ENCODE measurements at places on chromosomes 7 and 10.

GRCh38 chr7:96827701-96828100 lies 118.1 kb upstream of the SEM1 start:
- DNase-seq, result no peak

GRCh38 chr7:68288144-68288593 lies 1291.5 kb downstream of the TYW1 start:
- no peak for DNase-seq

- DNase-seq, result no peak
Observed at GRCh38 chr10:114310346-114310745, 71.3 kb downstream of the VWA2 start.

- DNase-seq, result no peak
Observed at GRCh38 chr10:112738606-112739591, 211.1 kb upstream of the TCF7L2 start.

- DNase-seq, result no peak
Observed at GRCh38 chr7:74157605-74158004, 16.6 kb upstream of the EIF4H start.

- no peak for DNase-seq
Observed at GRCh38 chr7:6476596-6477317, 29.0 kb upstream of the DAGLB start.

- no peak for DNase-seq
Observed at GRCh38 chr7:22759721-22760120, 32.7 kb downstream of the IL6 start.

DNA sequence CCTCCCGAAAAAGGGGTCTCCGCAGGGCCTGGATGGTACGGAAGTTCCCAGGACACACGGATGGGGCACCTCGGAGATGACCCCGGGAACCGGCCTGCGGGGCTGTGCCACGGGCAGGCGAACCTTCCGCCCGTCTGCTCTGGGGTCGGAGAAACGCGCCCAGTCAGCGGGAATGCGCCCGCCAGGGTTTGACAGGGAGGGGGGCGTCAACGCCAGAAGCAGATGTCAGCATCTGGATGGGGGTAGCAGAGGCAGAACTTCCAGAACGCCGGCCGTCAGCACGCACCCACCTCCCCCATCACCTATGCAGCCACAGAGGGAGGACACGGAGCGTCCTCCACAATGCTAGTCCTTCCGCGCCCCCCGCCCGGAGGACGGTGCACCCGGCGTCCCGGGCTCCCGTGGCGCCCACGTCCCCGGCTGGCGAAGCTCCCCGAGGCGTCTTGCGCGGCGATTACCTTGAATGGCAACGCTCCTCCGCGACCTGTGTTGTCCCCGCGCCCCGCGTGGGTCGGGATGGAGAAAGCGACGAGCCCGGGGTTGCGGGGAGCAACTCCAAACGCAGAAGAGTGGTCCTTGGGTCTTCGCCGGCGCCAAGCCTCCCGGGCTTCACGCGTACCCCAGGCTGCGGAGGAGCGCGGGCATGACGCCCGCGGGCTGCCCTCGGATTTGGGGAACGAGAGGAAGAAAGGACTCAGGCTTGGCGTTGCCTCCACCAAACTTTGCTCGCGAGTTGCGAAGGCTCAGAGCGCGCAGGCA lies 561 bp downstream of the FGFR2 start:
- peak; percentile 59 for DNase-seq

DNA sequence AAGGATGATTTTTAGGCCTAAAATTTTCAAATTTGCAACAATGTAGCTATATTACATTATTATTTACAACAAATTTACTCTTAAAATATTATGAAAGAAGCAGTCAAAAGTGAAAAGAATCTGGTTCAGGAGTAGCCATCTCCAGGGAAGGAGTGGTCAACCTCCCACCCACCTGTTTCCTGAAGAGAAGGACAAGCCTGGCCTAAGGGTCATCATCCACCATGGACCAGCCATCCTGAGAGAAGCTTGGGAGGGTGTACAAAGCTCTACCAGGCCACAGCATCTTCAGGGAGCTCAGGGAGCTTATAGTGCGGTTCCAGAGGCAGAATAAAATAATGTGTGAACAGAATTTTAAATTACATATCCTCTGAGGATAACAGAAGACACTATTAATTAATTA lies 38.1 kb downstream of the COL1A2 start:
- no peak for DNase-seq

- no peak for DNase-seq
Observed at GRCh38 chr7:98301693-98302470, 20.4 kb downstream of the BRI3 start.

DNA sequence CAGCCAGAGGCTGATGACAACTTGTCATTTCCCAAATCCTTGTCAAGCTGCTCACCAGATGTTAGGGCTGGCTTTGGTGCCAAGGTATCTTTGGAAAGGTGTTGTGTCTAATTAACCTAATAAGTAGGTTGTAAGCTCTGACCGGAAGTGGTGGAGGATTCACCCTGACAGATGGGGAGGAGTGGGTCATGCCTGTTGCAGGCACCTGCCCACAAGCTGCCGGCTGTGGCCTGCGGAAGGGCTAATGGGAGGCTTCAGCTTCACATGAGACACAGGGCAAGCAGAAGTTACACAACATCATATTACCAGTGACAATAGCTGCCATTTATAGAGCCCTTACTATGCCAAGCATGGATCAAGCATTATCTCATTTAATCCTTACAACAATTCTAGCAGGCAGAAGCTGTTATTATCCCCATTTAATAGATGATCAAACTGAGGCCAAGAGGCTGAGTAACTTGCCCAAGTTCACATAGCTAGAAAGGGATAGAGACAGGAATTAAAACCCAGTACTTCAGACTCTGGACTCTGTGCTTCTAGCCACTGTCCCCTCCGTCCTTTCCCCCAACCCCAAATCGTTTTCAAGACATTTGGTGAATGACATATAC lies 63.1 kb upstream of the DUSP5 start:
- DNase-seq, result no peak

- DNase-seq, result no peak
Observed at GRCh38 chr10:34514290-34514689, 300.8 kb downstream of the PARD3 start.

DNA sequence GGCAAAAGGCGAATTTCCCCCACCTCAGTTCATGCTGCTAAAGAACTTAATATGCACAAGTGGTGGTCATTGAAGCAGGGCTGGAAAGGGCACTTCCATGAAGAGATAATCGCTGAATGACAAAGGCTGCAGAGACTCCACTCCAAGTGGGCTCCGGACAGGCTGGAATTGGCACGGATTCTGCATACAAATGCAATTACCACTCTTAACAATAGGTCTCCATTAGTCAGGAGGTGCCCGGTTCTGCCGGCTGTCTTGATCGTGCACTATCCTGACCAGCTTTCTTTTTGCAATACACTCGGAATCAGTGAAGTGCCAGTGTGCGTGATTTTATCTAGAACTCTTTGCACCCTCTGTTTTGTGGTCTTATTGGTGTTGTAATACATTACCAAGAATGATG lies 49.7 kb downstream of the INSYN2A start:
- DNase-seq, result no peak

DNA sequence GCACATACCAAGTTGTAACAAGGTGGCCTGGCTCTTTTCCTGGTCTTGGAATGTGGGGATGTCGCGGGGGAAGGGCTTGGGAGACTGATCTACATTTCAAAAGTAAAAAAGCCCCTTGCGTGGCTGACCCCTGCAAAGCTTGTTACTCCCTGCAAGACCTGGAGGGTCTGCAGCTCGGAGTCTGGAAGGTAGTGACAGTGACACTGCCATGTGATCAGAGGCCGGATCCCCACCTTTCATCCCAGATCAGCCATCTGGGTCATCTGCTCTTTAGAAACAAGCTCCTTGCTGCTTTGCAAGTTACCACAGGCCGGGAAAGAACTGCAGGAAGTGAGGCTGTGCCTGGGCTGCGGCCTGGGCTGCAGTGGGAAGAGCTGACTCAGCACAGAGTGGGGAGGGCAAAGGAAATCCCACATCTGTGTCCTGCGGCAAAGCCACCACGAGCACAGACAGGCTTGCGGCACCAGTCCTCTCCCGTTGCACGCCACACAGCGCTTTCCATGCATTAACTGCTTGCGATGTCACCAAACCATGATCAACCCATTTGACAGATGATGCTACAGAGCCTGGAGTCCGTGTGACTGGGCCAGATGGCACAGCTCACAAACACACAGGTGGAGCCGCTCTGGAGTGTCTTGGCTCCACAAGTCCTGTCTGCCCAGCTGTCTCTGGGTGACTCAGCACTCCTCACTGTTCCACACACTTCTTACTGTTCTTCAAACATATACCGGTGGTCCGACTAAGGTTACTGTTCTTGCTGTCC lies 97.7 kb downstream of the SH3PXD2A start:
- DNase-seq, result no peak

DNA sequence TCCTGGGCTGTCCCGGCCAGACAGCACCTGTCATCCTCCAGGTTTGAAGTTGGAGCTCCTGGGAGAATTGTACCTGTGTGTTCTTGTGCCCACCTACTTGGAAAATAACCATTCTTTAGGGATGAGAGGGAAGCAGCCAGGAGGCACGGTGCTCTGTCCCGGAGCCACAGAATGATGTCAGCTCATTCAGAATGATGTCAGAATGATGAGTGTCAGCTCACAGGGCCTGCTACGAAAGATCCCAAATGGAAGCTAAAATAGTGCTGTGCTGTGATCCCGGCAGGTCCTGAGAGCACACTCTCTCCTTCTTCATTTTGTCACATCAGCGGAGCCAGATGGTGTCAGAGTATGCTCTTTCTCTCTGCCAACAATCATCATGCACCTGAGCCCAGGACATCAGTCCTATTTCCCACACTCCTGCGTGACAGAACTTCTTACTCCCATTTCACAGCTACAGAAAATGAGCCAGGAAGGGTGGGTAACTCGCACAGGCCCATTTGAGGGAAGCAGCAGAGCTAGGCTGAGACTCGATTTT lies 8.3 kb downstream of the ABCA13 start:
- DNase-seq, result no peak

- DNase-seq, result no peak
Observed at GRCh38 chr10:133154996-133155778, 4.8 kb upstream of the KNDC1 start.

DNA sequence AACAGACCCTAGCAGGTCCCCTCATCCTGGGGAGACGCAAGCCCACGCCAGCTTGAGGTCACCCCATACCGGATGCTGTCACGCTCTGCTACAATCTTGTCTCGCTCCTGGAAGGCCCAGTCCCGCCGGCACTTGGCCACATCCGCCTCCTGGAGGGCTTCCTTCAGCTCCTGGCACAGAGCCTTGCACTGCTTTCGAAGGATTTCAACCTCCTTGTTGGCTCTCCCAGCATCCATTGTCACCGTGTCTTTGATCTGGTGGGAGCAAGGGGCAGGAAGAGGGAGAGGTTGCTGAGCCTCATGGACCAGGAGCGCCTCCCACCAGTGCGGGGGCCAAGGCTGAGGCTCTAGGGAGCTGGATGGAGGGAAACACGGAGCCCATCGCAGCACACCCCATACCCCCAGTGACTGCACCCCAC lies 90.9 kb downstream of the DLG5 start:
- DNase-seq, result no peak

DNA sequence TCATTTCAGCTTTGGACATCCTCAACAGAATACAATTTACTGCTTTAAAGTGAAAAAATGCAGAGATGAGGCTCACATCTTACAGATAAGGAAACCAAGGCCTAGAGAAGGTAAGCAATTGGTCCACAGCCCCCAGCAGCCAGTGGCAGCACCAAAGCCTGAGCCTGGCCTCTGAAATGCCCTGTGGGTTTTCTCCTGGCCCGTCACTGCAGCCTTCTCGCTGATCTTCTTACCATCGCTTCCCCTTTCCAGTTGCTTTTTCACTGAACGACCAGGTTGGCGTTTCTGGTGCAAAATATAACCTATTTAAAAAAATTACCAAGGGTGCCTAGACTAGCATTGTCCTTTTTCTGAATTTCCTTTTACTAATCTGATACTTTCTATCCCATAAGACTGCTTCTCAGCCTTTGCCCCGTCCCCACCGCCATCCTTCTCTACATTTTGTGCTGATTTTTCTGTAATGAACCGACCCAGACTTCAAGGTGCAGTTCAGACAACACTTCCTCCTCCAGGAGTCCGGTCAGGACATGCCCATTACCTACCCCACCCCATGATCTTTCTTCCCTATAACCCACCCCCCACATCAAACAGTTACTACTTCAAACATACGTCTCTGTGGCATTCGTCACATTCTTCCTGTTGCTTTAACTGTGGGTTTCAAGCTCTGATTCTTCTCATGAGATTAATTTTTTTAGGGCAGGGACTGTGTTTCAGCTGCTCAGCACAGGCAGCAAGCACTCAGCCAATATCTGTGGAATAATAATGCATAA lies 289.4 kb downstream of the DNAJB6 start:
- DNase-seq, result no peak

- no peak for DNase-seq
Observed at GRCh38 chr10:108902619-108903285, 1020.6 kb downstream of the XPNPEP1 start.

DNA sequence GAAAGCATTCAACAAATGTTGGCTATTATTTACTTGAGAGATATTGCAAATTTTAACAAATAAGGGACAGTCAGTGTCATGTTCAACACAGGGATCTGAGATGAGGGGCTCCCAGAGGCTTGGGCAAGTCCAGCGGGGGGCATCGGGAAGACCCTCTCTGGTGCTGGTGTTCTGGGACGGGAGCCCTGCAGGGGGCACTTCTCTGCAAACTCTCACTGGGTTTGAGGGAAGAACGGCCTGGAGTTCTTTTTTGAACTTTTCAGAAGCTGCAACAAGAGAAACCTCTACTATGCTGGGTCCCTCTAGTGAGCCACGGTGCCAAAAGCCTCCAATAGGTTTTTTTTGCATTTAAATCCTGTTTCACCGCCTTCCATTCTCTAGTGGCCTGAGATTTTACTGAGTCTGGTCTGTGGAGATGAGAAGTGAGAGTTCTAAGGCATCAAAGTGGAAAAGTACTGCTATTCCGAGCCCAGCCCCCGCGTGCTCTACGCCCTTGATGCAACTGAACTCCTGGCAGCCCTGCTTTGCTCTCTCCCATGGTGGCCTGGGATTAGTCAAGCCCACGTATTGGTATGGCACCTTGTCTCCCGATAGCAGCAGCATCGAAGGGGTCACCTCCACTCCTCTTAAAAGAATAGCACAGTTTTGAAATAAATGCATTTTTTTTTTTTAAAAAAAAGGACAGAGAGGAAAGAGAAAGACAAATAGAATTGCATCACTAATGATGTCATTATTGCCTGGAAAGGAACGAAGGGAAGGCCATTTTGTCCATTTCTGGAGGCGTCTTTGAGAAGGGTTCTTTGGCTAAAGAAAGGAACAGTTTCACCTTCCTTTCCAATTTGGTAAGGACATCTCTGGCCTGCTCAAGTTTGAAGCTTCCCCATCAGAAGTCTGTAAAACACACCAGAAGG lies 43.5 kb downstream of the CLEC2L start:
- DNase-seq, result peak; percentile 73

DNA sequence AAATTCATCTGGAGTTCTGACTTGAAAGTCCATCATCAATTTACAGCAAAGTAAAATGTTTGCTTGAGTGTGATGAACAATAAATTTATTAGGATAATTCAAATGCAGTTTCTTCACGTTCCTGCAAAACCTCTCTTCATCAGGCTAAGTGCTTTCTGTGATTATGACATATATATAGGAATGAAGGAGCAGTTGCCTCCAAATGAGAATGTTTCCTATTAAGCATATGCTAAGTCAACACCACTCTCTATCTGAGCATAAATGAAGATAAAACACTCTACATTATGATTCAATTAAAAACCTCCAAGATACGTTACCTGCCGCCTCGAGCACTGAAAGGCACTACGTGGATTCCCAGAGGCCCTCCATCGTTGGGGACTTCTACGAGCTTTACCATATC lies 416.1 kb downstream of the PARD3 start:
- DNase-seq, result no peak
